Stimulated activated CD4-positive, alpha-beta T cell treated with anti-CD3 and anti-CD28 coated beads, Interleukin-1b, Interleukin-23, amount 100 ng/mL, for 24 hours (primary cell): ENCODE measurements at places on chromosomes 3 and 15.

DNA sequence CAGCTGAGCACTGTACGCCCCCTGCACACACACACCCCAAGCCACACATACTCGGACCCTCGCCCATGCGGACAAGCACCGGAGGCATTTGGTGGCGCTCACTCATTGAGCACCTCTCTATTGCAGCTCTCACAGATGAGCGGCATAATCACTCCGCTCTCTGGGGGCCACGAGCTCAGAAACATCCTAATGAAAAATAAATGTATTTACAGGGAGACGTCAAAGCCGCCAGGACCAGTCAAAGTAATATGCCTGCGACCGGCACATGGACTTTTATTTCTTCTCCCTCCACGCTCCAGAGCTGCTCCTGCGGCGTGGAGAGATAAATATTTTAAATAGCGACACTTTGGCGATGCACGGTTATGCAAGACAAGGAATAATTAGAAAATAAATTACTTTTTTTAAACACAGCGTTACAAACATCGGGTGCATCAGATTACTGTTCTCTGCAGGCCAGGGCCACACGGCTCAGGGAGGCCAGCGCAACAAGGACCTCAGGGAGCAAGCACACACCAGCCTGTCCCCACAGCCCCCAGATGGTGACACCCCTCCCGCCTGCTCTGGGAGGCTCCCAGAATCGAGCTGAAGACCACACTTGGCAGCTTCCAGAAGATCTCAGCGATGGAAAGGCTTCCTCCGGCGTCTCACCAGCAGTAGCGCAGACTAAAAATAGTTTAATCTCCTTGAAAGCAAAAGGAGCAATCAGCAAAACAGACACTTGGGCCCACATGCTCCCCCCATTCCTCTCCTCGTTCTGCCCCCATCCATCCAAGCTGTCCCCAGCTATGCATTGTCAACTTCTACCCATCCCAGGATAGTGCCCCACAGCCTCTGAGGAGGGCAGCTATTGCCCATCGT, 48.0 kb downstream of the CACNA2D2 start:
- no peak for DNase-seq

GRCh38 chr3:182668974-182669373, 124.3 kb upstream of the ATP11B start:
- no peak for DNase-seq

DNA sequence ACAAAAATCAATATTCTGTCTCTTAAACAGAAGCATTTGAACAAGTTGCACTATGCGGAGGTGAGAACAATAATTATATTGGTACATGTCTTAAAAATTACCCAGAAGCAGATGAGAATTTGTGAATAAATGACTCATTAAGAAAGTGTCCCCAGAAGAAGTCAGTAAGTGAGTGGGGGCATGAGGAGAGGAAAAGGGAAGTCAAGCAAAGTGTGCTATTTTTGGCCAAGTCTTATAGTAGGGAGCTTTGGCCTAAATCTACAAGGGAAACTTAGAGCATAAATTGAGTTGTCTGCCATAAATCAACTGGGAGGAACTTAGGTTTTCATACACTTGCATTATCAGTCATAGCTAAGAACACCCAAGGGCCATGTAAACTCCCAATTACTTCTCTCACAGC, 86.9 kb upstream of the SATB1 start:
- DNase-seq, result no peak

DNA sequence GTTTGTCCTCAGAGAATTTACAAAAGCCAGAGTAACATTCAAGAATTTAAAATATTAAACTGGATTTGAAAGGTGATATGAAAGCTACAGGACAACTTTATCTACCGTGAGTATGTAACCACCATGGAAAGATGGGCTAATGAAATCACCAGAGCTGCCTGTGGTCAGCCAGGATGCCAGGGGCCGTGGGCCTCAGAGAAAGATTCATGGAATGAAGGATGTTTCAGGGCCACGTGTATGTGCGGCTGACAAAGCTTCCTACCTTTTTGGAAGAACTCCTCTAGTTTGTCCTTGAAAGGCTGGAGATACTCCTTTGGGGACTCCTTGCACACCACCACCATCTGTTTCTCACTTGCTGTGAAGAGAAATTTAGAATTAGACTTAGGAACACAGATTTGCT, 138.9 kb downstream of the GREM1 start:
- no peak for DNase-seq

GRCh38 chr15:43441316-43441715, 51.6 kb downstream of the TP53BP1 start:
- DNase-seq, result no peak

DNA sequence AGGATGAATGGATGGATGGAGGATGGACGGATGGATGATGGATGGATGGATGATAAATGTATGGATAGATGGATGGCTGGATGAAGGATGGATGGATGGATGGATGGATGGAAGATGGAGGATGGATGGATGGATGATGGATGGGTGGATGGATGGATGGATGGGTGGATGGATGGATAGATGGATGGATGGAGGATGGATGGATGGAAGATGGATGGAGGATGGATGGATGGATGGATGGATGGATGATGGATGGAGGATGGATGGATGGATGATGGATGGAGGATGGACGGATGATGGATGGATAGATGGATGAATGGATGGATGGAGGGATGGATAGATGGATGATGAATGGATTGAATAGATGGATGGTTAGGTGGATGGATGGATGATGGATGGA, 210.6 kb upstream of the IGF1R start:
- DNase-seq, result no peak

GRCh38 chr15:77012868-77013267, 17.9 kb downstream of the PSTPIP1 start:
- no peak for DNase-seq

DNA sequence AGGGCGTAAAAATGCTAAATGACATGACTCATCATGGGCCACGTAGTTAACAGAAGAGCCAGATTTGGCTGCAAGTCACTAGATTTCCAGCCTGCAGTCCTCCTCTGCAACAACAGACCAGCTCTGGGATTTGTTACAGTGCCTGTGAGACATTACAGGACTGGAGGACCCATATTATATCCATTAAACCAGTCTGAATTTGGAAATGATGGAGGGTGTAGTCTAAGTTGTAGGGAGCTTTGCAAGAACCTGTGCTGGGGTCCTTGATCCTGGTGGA, 10.8 kb downstream of the ZNF774 start:
- DNase-seq, result no peak

GRCh38 chr15:71288348-71288955, 173.2 kb downstream of the THSD4 start:
- DNase-seq, result no peak
